ENCODE measurements at places on chromosomes 12 and 14.

DNA sequence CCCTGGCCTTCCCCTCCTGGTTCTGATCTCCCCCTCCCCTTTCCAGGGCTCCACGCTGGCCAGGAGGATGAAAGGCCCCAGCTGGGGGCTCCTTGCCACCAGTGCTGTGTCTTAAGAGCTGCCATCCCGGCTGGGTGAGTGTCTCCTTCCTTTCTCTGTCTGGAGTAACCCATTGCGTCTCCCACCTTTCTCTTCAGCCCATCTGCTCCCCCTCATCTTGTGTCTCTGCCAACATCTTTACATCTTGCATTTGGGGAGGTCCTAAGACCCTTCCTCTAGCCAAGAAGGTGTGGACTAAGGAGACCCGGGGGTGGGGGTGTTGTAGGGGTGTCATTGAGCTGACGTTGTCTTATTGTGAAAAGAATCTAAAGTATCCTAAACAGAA lies 505 bp downstream of the BCL2L2 start:
- peak overlapping the region; percentile 62 for H3K4me3 ChIP-seq
- H3K36me3 ChIP-seq, result peaks cover 45% of the 10 kb centered on the region
- H3K27me3 ChIP-seq, result no peaks in the 10 kb centered on the region
- no peak for DNase-seq

- H3K27ac ChIP-seq, result no peak overlapping the region
- H3K4me3 ChIP-seq, result no peak overlapping the region
- no peaks in the 10 kb centered on the region for H3K27me3 ChIP-seq
- H3K36me3 ChIP-seq, result no peaks in the 10 kb centered on the region
- peaks cover 24% of the 10 kb centered on the region for H3K4me1 ChIP-seq
These were observed 72.7 kb downstream of the TMEM132C start for GRCh38 chr12:128339631-128340030.

DNA sequence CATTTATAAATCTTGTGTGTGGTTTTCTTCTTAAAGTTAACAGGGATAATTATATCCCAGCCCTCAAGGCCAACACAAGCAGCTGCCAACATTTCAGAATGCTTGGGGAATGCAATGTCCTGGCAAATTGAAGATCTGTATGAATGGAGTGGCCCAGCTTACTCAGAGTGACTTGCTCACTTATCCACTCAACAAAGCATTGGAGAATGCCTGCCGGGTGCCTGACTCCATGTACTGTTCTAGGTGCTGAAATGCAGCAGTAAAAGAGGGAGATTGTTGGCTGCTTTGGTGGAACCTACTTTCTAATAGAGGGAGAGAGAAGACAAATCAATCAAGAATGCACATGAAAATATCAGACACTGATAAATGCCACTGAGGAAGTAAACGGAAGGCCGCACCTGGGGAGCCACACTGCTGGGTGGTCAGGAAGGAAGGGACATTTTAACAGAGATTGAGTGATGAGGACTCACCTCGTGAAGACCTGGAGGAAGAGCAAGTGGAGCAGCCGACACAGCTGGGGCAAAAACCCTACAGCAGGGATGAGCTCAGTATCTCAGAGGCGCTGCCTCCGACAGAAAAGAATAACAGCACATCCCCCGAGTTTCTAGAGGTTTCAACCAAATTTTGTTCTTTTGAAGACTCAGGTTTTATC lies 61.2 kb upstream of the VASH1 start:
- DNase-seq, result no peak
- no peaks in the 10 kb centered on the region for H3K4me1 ChIP-seq
- H3K4me3 ChIP-seq, result no peak overlapping the region
- H3K36me3 ChIP-seq, result no peaks in the 10 kb centered on the region

- peaks cover 33% of the 10 kb centered on the region for H3K4me1 ChIP-seq
- H3K27ac ChIP-seq, result peak overlapping the region; percentile 3
- H3K36me3 ChIP-seq, result no peaks in the 10 kb centered on the region
- no peak overlapping the region for H3K4me3 ChIP-seq
These were observed 4.2 kb upstream of the KLC1 start for GRCh38 chr14:103624860-103625259.

DNA sequence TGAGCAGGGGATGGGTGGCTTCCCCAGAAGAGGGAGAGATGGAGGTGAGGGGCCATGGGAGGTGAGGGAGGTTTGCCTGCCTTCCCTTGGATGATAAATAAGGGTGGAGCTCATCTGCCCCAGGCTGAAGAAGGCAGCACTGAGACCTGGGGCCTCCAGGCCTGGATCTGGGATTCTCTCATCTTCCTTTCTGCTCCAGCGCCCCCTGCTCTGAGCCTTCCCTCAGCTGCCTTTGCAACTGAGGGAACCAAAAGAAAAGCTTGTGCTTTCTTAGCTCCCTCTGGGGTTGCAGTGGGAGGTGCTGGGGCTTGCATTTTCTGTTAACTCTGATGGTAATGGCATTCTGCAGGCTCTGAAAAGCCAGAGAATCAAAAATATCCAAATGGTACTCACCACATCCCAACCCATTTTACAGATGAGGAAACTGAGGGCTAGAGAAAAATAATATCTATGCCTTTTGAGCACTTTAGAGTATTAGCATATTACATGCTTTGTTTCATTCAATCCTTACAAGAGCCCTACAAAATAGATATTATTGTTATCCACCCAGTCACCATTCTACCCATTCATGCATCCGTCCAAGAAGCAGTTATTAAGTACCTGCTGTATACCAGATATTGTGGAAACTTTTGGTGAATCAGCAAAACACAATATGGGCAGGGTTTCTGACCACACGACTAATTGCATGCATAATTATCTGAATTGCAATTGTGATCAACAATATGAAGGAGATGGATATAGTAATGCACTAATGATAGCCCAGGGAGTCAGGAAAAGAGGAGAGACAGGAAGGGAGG lies 102.2 kb downstream of the WSCD2 start:
- DNase-seq, result no peak
- H3K27ac ChIP-seq, result no peak overlapping the region
- no peaks in the 10 kb centered on the region for H3K27me3 ChIP-seq

Data from tibial nerve (tissue), 4 donors.